ENCODE measurements at places on chromosomes 12 and 14.
A peak's percentile ranks its signal among the peaks of the same experiment; 100 is the strongest.

GRCh38 chr12:114779186-114779585 is 95.2 kb upstream of the TBX3 start:
- DNase-seq, result no peak

GRCh38 chr12:8058506-8058905 is 7.7 kb downstream of the C3AR1 start:
- DNase-seq, result no peak

GRCh38 chr12:60805364-60805763 is 1209.5 kb downstream of the SLC16A7 start:
- DNase-seq, result no peak

DNA sequence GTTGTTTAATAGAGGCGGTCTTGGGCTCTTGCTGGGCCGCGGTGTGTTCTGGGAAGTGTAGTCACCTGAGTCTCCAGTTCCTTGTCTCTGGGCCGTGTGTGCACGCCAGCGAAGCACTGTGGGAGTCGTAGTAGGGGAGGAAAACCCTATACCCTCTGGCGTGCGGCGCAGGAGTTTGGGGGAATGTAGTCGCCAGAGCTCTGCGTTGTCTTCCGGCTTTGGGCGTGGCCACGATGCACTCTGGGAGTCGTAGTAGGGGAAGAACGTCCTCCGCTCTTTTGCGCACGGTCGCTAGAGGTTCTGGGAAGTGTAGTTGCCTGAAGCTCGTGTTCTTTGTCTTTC is 726 bp upstream of the ZNF140 start:
- peak; percentile 99 for DNase-seq

DNA sequence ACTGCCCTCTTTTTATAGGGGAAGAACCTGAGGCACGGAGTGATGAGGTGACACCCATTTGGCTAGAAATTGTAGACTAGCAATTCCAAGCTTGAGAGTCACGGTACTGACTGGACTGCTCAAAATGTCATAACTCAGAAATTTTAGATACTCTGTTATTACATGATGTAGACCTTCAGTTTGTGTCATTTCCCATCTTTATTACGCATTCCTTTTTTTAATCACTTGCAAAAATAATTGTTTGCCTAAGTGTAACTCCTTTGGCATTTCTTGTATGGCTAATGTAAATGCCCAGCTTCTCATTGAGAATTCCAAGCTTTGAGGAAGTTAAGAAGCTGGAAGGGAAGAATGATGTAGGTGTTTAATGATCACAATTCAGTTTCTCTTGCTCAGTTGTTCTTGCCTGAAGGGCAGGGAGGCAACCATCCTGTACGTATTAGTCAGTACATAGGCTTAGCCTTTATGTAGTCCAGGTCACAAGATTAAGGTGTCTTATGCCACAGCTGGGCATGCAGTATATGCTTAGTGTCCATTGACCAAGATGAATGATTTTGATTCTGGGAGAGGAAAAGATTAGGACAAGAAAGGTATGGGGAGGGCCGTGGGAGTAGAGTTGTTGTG is 68.2 kb upstream of the EVL start:
- peak; percentile 77 for DNase-seq

DNA sequence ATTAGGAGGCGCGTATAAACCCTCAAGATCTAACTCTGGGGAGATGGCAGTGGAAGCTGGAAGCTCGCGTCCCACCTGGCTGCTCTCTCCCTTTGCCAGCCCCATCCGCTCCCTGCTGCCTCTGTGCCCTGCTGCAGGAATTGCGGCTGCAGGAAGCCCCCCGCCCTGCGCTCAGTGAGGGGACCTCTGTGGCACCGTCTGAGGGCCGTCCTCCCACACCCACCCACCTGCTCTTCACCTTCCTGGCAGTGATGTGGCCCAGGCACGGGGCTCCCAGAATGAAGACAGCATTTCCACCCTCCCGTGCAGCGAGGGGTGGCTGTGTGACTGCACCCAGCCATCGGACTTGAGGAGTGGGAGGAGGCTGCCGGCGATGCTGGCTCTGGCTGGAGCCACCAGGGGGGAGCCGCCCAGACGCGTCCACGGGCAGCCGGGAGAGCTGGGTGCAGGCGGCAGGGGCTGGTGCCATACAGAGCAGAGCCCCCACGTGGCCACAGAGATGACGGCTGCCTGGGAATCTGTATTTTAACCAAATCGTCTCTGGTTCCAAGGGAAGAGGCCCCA is 28.3 kb upstream of the GALNT9 start:
- DNase-seq, result no peak

GRCh38 chr14:62558451-62558850 is 486.8 kb downstream of the KCNH5 start:
- no peak for DNase-seq

- peak; percentile 50 for DNase-seq
Observed at GRCh38 chr14:33592297-33592696, 358.6 kb downstream of the EGLN3 start.

Data from EH (cell line).